Keratinocyte (primary cell): ENCODE measurements at places on chromosomes 13 and 19.

GRCh38 chr13:45119469-45119990, 780 bp upstream of the GTF2F2 start:
- DNase-seq: no peak

DNA sequence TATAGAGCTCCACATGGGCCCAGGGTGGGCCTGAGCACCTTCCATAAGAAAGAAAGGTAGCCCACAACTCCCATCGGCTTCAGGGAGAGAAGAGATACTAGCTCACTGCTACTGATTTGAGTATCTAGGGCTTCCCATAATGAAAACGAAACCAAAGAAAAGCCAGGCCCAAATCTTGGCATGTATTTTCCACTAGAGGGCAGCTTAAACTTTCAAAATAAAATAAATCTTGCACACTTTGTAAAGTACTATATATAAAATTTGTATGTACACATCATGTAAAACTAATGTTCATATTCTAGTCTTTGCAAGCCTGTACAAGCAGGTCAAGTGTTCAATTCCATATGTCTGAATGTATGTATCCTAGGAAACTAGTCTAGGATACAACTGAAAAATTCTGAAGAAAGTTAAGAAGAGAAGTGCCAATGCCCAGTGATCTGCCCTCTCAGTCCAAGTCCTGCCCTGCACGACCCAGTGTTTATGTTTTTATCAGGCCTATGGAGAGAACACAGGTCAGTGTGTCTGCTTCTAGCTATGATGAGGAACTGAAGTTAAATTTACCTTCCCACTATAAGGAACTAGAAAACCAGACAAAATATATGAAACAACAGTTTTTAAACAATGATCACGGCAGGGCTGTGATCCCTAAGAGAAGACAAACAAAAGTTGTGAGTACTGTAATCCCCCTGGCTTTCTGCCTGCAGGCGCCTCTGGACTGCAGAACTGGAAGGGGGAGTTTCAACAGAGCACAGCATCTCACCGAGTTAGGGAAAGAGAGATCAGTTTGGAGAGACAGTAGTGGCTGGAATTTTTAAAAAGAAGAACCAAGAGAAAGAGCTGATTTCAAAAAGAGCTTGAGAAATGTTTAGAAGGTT, 475.7 kb downstream of the UQCRFS1 start:
- no peak for DNase-seq

- DNase-seq: peak; percentile 32
These were observed 35.8 kb upstream of the MEDAG start for GRCh38 chr13:30870049-30870884.

- no peak for DNase-seq
These were observed 5.2 kb downstream of the NXNL1 start for GRCh38 chr19:17455308-17456123.

DNA sequence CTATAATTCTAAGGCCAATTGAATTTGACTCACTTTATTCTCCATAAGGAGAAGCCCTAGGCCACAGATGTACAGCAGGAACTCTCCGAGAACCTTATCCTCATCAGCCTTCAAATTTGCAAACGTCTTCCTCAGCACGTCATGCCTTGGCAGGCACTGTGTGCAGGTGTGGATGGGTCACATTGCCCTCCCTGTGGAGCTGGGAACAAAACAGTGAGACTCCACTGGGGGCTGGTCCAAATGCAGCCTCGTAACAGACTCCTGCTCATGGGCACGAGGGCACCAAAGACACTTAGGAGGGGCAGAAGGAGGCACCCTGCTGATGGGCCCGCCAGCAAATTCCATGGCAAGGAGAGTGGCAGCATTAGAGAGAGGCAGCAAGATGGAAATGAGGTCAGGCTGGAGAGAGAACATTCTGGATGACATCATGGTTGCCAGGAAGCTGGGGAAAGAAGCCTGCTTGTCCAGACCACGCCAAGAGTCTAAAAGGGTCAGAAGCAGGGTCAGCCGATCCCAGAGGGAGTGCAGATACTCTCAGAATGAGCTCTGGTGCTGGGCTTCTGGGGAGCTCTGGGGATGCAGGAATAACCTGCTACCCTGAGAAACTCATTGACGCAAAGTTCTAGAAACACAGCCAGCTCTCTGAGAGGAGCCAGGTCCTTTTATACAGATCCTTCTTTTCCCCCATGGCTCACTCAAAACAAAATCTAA, 242.2 kb downstream of the B3GLCT start:
- DNase-seq: no peak

DNA sequence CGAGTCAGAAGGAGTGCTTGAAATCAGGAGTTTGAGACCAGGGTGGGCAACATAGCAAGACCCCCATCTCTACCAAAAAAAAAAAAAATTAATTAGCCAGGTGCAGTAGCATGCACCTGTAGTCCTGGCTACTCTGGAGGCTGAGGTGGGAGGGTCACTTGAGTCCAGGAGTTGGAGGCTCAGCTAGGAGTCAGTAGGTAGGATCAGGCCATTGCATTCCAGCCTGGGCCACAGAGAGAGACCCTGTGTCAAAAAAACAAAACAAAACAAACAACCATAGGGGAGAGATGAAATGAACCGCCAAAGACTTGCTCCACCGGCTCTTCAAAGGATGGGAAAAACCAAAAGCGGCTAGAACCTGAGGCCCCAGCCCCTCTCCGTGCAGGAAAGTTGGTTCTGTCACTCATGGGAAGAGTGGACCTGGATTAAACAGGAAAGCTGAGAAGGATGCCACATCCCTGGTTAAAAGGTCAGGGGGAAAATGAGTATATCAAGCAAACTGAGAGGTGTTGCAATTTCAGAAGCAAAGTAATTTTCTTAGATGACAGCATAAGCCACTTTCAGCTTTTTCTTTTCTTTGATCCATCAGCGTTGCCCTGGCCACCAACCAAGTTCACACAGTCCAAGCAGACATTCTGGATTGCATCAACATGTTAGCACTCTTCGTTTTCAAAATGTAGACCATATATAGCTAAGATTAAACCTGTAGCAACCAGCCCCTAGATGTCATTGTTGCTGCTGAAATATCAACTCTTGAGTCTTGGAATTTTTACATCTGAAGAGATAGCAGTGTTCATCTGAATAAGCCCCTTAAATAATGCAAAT, 8.9 kb upstream of the ZNF507 start:
- DNase-seq: no peak

GRCh38 chr19:38034492-38034860, 127.5 kb downstream of the SIPA1L3 start:
- DNase-seq: no peak
